ENCODE measurements at places on chromosomes 13 and 19.

DNA sequence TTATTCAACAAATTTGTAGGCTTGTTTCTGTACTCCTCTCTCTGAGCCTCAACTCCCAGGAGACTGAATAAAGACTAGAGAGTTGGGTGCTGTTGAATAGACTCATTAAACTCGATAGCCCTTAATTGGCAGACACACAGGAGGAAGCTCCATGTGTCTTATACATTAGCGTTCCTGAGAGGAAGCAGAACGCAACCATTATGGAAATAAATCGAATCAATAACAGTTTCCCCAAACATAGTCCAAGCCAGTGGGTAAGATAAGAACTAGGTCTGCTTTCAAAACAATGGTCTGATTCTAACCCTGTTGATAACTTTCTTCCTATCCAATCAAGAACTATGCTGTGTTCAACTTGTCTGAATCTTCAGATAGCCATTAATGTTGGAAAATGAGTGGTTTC, 118.1 kb upstream of the FNDC3A start:
- DNase-seq, result no peak

DNA sequence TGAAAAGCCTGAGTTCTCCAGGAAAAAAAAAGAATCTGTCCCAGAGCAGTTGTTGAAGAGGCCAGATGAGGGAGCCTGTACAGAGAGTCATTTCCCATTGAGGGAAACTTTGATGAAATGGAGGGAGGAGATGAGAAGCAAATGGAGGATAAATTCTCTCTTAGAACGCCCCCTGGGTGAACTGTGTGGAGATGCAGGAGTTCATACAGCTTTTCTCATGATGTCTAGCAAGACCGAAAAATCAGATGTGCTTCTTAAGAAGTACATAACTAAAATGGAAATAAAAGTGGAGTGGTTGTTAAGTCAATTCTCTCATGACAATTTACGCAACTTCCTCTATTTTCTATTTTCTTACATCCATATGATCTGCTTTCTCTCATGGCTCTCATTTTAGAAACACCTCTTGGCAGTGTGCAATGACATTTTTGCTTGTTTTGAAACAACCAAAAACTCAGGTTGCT, 1263.1 kb downstream of the PCDH9 start:
- DNase-seq, result peak; percentile 32

DNA sequence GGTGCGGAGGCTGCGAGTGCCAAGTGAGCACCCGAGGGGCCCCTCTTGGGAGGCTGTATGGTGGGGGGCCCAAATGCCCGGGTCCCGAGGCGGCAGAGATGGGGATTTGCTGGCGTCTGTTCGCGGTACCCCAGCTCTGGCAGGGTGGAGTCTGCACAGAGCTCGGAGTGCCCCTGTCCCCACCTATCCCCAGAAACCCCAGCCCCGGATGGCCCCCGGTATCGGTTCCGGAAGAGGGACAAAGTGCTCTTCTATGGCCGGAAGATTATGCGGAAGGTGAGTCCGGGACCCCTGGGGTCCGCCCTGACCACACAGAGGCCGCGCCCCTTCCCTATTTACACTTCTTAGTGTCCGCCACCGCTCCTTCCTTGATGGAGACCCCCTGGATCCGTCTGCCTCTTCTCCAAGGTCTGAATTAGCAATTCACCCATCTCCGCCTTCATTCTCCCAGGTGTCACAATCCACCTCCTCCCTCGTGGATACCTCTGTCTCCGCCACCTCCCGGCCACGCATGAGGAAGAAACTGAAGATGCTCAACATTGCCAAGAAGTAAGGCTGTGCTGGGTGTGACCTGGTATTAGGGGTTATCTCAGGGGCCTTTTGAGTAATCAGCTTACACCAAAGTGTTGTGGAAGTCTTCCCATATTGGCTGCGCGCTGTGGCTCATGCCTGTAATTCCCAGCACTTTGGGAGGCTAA, 630 bp downstream of the PNPLA6 start:
- DNase-seq, result peak; percentile 70

- DNase-seq, result no peak
These were observed 18.9 kb upstream of the ONECUT3 start for GRCh38 chr19:1734321-1734966.

- DNase-seq, result peak; percentile 21
These were observed 1.4 kb downstream of the BST2 start for GRCh38 chr19:17404015-17404414.

GRCh38 chr19:46449228-46449627, 20.5 kb upstream of the PNMA8C start:
- DNase-seq, result no peak

GRCh38 chr13:103866048-103866447, 799.8 kb upstream of the SLC10A2 start:
- no peak for DNase-seq

GRCh38 chr13:105333416-105333815, 1202.0 kb downstream of the EFNB2 start:
- no peak for DNase-seq

DNA sequence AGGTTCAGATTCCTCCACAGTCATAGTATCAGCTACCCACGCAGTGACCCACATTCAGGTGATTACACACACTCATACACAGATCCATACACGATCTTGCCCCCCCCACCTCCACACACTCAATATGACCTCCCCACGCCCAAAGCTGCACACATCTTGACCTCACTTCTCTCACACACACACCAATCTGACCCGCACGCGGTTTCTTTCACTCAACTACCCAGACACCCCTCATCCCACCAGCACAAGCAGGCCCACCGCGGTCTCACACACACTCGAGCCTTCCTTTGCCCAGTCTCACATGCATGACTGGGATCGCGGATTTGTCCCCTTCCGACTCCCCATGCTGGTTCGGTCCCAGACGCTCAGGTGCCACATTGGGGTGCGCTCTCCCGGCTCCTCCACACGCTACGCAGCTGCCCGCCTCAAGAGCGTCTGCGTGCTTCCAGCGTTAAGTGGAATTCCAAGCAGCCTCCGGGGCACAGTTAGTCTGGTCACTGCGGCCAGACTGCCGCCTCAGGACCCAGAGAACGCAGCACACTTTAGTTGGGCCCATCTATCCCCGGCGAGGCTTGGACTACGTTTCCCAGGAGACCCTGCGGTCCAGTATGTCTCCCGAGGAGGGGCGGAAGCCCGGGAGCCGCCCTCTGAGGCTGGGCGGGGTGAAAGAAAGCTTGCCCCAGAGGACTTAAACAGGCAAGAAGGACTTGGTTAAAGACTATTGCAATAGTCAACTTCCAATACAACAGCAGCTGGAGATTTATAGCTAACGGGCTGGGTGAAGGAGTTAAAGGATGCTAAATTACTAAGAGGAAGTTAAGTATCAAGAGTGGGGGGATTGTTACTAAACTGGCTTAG, 746 bp upstream of the ZNF345 start:
- peak; percentile 95 for DNase-seq

GRCh38 chr19:2491130-2491801, 15.3 kb downstream of the GADD45B start:
- no peak for DNase-seq

GRCh38 chr13:19685437-19685836, 52.0 kb downstream of the MPHOSPH8 start:
- no peak for DNase-seq

GRCh38 chr13:43072394-43072793, 49.0 kb downstream of the DNAJC15 start:
- no peak for DNase-seq

- no peak for DNase-seq
These were observed 9.1 kb upstream of the POP4 start for GRCh38 chr19:29596885-29597525.

- DNase-seq, result no peak
These were observed 21.3 kb upstream of the MTRF1 start for GRCh38 chr13:41284512-41285288.

DNA sequence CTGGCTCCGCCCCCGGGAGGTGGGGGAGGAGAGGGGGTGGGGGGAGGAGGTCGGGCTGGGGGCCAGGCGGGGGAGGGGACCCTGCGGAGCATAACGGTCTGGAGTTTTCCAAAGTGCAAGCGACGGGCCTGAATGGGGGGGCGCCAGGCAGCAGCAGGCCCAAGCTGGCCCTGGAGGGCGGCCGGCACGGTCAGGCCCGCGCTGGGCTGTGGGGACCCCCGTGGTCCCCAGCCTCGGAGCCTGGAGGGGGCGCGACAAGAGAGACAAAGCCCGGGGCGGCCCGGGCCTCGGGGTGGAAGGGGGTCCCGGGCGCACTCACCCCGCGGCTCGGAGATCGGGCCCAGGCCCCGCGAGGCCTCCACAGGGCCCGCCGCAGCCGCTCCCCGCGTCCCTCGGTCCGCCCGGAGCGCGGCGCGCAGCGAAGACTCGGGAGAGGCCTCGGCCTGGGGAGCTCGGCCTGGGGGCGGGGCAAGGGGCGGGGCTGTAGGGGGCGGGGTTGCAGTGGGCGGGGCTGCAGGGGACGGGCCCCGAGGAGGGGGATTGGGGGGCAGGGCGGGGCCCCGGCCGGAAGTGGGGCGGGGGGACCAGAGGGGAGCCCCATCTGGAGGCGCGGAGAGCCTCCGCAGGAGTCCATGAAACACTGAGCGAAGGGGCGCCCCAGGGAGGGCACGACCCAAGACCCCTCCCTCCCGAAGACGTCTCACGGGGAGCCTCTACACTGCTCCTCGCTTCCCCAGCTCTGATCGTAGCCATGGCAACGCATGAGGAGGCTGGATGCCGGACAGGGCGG, 47.6 kb downstream of the PTPRS start:
- DNase-seq, result peak; percentile 59

DNA sequence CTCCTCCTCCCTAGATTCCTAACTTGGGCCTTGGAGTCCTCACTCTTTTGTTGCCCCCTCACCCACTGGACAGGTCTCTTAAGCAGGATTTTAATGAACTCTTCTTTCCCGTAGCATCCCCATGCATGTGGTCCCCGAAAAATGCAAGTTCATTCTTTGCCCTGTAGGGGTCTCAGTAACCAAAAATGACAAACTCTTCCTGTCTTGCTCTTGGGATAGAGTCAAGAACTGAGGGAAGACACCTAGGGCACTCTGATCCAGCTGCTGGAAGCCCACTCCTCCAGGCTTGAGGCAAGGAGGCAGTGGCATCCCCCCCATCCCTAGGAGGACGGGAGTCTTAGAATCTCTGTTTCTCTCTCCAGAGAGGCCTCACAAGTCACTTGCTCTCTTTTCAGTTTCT, 987.0 kb downstream of the DIAPH3 start:
- DNase-seq, result peak; percentile 2

DNA sequence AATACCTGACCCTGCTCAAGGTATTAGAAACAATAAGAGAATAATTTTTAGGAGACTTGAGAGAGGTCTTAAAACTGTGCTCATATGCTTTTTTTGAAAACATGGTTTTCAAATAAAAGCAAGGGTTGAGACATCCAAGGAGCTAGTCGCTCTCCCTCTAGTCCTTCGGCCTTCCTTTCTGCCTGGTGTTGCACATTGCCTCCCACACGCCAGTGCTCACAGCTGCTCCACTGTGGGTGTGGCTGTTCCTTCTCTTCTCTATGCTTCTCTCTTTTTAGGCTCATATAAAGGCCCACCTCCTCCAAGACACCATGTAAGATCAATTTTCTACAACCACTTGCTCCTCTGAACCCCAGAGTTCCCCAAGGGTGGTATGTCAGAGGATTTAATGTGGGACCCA, 352.6 kb downstream of the ENOX1 start:
- no peak for DNase-seq

GRCh38 chr19:8220481-8220880, 11.3 kb downstream of the CERS4 start:
- no peak for DNase-seq

DNA sequence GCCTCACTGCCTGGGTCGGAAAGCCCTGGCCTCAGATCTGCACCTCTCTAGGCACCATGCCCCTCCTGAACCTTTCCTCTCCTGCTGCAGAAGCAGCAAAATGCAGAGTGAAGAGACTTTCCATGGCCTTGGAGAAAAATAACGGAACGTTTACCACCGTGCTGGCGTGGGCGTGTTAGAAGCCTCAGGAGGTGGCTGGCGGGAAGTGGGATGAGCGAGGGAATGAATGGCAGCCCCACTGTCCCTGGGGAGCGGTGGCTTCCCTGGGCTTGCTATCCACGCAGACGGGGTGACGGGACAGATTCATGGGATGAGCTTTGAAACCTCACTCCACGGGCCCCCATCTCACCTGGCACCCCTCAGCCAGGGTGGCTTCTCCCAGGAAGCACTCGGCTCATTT, 4.3 kb downstream of the TEX29 start:
- no peak for DNase-seq

DNA sequence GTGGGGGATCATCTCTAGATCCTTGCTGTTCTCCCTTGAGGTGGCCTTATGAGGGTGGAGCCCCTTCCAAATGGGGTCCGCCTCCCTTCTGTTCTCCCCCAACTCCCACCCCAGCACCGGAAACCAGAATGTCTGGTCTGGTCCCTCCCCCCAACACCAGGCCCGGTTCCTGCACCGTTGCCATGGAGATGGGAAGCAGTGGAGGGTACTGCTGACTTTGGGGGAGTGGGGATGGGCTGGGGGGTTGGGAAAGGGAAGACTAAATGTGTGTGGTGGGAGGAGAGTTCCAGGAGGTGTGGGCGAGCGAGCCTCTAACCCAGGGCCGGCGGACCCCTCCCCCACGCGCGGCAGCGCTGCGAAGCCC, 1.7 kb downstream of the SHANK1 start:
- DNase-seq, result no peak

- peak; percentile 28 for DNase-seq
These were observed 3.1 kb downstream of the ZNF428 start for GRCh38 chr19:43616306-43616705.

DNA sequence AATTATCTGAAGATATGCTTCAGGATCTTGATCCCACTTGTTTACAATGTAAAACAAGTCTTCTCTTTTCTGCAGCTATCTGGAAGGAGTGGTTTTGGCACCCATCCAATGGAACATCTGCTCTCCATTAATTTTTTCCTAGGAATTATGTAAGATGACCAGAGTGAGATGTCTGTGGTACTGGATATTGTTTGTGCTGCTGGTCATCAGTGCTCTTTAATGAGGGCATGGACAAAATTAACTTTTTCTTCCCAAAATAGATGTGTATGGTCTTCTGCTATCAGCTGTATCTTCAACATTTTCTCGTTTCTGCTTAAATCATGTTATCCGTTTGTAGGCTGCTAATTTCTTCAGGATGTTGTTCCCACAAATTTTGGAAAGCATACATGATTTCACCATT, 415.4 kb upstream of the KLHL1 start:
- no peak for DNase-seq

DNA sequence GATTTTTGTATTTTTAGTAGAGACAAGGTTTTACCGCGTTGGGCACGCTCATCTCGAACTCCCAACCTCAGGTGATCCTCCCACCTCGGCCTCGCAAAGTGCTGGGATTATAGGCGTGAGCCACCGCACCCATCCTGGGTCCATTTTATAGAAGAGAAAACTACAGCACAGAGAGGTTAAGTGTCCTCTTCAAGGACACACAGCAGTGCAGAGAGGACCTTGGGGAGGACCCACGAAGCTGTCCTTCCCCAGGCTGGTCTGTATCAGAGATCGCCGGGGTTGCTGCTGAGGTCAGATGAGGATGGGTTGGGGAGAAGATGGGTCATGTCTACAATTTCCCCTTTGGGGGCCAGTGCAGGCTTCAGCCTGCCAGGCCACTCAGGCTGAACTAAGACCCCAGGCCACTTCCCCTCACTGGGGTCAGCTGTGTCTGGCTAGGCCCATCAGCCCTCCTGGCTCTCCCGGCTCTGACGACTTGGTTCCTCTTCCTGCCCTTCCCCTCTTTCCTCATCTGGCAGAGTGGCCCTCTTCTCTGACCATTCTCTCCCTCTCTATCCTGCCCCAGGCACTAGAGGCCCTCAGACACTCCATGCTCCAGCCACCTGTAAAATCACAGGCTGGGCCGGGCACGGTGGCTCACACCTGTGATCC, 9.6 kb downstream of the MYO1F start:
- no peak for DNase-seq

- DNase-seq, result no peak
These were observed 3.9 kb upstream of the CERS1 start for GRCh38 chr19:18899624-18900560.

- no peak for DNase-seq
These were observed 253.9 kb downstream of the ZNF536 start for GRCh38 chr19:30625947-30626625.
